ENCODE measurements at places on chromosomes 7 and 10.

- DNase-seq = no peak
Measured at GRCh38 chr7:21131897-21132296, 296.0 kb upstream of the SP4 start.

DNA sequence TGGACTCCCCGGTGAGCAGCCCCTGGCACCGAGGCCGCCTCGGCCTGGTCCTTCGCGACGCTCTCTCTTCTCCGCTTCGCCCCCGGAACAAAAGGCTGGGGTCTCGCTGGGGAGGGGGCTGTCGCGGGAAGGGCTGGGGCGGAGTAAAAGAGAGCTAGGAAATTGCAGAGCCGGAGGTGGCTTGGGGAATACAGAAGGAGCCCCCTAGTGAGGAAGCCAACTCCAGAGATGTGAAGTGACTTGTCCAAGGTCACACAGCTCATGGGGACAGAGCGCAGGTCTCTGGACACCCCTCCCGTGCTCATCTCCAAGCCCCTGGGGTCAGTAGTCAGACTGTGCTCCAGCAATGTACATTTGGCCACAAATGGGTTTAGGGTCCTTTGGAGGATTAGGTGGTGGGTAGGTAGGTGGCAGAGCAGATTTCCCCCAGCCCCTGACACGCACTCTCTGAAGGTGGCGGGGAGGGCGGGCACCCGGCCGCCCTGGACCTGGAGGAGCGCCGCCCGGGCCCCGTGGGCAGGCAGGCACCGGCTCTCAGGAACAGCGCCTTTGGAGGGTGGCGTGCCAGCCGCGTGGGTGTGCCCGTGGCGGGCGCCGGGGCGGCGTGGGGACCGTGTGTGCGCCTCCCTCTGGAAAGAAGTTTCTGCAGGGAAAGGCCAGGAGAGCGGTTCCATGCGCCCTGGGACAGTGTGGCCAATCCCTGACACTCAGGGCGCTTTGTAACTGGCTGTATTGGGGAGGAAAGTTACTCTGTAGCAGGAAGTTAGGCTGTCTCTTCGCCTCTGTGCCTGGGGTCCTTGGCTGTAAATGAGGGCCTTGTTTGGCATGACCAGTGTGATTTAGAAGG is 910 bp downstream of the WIPF3 start:
- no peak for DNase-seq

DNA sequence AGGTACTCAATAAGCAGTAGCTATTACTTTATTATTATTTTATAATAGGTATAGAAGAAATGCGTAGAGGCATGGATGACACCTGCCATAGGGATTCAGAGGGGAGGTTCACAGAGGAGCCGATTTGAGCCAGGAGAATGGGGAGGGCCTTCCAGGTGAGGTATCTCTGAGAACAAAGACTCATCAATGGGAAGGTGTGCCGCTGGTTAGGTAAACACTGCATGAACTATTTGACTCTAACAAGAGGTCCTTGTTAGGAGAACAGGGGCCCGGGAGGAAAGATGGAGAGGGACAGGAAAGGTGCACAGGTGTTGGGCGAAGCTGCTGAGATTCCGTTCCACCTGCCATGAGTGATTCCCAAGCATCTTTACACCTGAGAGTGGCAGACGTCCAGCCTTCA is 41.8 kb upstream of the TMEM273 start:
- DNase-seq = no peak

- DNase-seq = no peak
Measured at GRCh38 chr10:71797533-71798307, 24.4 kb upstream of the VSIR start.

GRCh38 chr10:20890009-20890408 is 7.1 kb downstream of the NEBL start:
- DNase-seq = no peak

- DNase-seq = no peak
Measured at GRCh38 chr10:71161425-71161824, 50.9 kb upstream of the UNC5B start.

GRCh38 chr10:8336629-8337331 is 282.3 kb downstream of the GATA3 start:
- DNase-seq = no peak

DNA sequence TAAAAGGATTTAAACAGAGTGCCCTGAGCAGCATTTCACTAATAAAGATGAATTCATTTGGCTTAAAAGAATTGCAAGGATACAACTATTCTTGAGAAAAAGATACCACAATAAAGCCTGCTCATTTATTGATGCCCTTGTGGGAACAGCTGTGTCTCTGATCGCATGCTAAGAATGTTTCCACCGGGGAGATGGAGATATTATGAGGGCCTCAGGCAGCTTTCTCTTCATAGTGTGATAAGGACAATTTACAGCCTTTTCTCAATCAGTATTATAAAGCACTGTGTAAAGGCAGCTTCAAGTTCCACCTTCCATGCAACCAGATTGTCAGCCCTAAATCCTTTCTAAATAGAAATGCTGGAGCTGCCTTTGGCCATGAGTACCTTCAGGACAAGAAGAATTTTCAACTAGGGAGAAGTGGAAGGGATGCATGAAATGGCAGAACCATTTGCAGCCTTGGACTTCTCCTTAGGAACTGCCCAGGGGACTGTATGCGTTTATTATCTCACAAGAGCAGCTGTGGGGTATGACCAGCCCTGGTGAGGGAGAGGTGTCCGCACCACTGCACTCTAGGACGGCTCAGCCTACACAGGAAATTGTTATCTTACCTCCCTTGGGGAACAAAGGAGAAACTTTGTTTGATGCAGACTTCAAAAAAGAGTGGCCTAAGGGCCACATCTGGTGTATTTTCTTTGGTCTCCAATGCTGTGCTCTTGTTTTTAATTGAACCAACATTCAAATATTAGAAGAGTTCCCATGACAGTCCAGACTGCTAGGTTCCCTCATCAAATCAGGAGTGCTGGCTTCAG is 116.9 kb upstream of the PCGF5 start:
- no peak for DNase-seq

- DNase-seq = no peak
Measured at GRCh38 chr7:17242504-17242903, 55.9 kb upstream of the AHR start.

DNA sequence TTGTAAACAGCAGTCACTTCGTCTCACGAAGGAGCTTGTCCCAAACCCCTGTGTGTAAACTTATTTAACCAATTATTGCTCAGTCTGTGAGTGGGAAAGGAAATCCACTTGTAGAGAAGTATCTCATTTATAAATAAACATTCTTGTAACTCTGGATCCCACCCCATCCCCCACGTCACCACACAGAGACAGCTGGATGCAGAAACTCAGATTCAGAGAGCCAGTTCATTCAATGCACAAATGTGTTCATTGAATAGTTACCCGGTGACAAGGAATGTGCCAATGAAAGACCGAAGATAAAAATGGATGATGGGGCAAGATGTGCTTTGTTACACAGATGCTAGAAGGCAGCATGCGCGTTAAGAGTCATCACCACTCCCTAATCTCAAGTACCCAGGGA is 8.3 kb upstream of the OCM start:
- DNase-seq = no peak

DNA sequence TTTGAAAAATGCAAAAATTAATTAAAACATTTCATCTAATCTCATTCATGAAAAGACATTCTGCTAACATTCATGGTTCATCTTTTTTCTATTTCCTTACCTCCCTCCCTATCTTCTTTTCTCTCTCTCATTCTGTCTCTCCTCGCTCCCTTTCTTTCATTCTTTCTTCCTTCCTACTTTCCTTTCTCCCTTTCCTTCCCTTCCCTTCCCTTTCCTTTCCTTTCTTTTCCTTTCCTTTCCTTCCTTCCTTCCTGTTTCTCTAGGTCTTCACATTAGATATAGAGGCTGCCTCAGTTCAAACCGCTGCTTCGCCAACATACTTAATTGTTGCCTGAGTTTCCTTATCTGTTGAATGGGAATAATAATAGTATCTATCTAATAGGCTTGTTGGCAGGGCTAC is 21.9 kb downstream of the SFRP4 start:
- DNase-seq = no peak

DNA sequence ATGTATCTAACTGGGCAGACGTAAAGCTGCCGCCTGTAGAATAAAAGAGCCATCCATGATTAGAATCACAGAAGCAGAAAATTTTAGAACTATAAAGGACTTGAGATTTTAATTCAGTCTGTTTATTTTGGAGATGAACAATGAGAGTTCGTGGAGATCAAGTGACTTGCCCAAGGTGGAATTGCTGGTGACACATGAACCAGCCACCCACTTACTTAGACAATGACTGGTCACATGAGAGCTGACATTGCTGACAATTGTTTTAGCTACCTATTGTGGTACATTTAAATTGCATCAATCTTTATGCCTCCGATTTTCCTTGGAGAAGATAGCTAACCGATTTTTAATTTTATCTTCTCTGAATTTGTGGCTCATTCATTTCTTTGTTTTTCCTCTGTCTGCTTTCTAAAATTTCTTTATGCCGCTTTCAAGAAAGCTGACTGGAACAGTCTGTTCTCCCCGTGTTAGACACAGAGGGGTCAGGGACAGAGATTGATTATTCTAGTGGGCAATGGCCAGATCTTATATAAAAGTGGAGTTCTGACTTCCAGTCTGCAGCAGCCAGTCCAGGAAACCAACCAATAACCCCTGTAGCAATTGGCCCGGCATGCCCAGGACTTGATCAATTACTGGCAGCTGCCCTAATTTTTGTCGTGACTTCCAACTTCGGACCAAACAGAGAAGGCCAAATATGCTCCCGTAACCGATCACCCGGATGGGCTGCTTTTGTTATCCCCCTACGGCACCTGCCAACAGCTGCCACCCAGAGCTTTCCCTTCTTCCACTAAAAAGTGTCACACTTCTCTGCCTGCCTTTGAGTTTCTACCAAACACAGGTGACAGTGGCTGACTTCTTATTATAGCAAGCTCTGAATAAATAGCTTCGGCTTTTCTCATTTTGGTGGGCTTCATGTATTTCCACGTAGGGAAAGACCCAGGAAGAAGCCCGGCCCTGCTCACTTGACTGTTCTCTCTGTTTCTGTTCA is 241.6 kb downstream of the CAMK1D start:
- DNase-seq = no peak

GRCh38 chr7:30865821-30866220 is 45.8 kb upstream of the AQP1 start:
- no peak for DNase-seq

GRCh38 chr10:60862517-60862916 is 81.5 kb downstream of the RHOBTB1 start:
- DNase-seq = no peak

DNA sequence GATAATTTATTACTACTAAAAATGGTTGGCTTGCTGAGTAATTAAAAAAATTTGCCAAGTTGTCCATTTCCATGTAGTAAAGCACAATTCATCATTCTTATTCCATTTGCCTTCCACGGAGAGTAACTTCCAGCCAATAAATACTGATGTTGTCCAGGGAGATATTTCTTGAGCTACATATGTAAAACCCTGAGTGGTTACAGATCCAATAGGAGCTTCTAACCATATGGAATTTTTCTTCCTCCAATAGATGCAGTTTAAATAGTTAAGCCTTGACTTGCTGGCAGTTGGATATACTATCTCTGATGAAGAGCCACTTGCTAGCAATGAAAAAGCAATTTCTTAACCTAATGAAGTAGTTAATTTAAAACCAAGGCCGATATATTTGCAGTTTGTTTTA is 271.1 kb downstream of the PLXDC2 start:
- DNase-seq = no peak

- DNase-seq = no peak
Measured at GRCh38 chr10:87931836-87932230, 68.4 kb downstream of the PTEN start.

DNA sequence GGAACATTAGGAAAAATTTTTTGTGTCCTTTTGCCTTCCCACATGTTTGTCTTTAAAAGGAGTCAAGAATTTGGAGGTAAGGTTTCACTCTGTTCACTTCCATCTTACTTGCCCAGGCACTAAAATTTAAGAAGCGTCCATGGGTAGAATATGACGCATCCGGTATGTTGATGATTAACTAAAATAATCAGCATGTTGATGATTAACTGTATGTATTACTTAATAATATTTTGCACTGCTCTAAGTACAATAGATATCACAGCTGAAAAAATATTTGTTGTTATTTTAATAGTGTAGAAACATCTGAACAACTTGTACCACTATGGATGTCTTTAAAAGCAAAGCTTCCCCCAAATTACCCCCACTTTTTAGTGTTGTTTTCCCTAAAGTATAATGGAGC is 11.5 kb downstream of the ANKRD22 start:
- no peak for DNase-seq

- DNase-seq = no peak
Measured at GRCh38 chr10:105974803-105975456, 1189.6 kb downstream of the SORCS1 start.

GRCh38 chr10:130459011-130459410 is 322.8 kb downstream of the GLRX3 start:
- DNase-seq = no peak

GRCh38 chr10:89001024-89001728 is 10.6 kb downstream of the FAS start:
- no peak for DNase-seq

GRCh38 chr10:71727105-71727737 is 7.6 kb upstream of the C10orf105 start:
- DNase-seq = peak; percentile 57

DNA sequence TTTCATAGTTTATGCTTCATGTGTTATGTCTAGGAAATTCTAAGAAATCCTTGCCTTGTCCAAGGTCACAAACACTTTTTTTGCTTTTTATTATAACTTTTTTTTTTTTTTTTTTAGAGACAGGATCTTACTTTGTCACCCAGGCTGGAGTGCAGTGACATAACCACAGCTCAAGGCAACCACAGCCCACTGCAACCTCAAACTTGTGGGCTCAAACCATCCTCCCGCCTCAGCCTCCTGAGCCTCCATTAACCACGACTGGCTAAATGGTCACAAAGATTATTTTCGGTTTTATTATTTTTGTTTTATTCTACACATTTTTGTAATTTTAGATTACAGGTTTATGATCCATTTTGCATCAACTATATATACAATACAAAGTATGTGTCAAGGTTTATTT is 7.1 kb upstream of the FAM204A start:
- DNase-seq = no peak

DNA sequence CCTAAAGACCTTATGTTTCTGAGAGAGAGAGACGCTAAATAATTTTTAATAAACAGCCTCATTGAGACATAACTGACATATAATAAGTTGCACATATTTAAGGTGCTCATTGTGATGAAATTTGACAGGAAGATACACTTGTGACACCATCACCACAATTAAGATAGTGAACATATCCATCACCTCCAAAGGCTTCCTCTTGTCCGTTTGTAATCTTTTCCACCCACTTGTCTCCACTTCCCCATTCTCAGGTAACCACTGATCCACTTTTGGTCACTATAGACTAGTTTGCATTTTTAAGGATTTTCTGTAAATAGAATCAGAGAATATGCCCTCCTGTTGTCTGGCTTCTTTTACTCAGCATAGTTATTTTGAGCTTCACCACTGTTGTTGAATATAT is 195.1 kb upstream of the WDR11 start:
- DNase-seq = no peak

GRCh38 chr7:55185321-55185802 is 166.5 kb downstream of the EGFR start:
- DNase-seq = no peak

DNA sequence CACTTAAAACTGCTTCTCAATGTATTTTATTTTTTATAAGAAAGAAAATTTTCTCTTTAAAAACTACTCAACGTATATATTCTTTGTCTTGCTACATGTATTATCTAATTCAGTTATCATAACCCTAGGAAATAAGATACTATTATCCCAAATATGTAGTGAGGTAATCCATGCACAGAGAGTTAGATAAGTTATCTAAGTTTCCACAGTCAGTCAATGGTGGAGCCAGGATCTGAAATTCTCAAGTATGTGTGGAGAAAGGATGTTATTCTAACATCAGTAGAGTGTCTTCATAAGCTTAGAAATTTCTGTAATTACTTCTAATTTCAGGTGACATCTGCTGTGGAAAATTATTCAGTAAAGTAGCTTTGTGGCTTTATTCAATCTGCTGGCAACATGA is 239.9 kb downstream of the CSTF2T start:
- no peak for DNase-seq
